ENCODE measurements at places on chromosomes 13 and 19.
A peak's percentile ranks its signal among the peaks of the same experiment; 100 is the strongest.

DNA sequence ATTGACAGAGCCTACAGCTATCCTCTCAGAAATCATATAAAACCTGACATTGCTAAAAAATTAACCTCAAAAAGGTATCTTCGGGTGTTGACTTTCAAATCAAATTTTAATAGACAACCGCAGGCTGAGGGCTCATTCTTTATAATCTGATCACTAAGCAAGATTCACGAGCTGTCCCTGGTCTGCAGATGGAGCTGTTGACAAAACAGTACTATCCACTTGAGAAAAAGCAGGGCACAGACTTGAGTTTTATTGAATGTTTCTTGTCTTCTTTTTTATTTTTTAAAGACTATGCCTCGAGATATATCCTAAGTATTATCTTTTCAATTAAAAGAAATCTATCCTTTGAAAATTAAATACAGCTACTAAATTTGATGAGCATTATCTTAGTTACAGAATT lies 540.5 kb downstream of the PCDH9 start:
- DNase-seq = no peak

GRCh38 chr19:31314849-31315629 lies 34.2 kb downstream of the TSHZ3 start:
- DNase-seq = no peak

- DNase-seq = no peak
These were observed 68.9 kb downstream of the FGF9 start for GRCh38 chr13:21739771-21740170.

GRCh38 chr13:50133358-50133953 lies 118.2 kb downstream of the KCNRG start:
- no peak for DNase-seq

DNA sequence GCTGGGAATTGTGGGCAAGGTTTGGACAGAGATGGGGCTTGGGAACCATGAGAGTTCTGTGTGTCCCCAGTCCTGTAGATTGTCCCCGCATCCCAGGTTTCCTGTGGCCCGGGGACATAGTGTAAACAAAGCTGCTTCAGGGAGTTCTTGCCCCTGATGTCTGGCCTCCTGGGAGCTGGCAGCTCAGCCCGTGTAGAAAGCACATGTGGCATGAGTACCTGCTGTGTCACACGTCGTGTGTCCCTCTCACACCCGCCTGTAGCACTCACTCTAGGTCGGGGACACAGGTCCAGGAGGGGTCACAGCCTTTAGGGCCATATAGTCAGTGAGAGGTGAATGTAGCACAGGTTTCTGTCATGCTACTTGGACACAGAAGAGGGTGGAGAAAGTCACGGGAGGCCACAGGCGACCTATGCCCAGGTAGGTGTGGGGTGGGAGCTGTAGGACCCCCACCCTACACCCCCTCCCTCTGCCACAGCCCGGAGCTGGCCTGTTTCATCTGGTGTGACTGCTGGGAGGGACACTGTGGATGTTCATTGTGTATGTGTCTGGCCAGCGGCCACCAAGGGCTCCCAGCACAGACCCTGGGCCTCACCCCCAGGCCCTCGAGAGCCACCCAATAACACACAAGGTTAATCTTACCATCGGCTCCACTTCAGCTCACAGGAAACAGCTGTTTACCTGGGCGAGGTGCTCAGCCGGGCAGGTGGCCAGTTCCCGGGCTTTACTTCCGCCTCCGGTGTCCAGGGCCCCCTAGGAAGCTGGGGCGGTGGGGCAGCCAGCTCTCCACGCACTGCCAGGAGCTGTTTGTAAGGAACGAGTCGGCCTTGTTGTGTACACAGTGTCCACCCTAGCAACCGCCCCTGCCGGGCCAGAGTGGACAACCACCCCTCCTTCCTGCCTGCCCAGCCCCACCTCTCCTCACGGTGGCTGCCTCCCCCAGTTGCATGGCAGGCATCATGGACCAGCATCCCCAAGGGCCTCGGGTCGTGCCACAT lies 49.7 kb downstream of the COMP start:
- no peak for DNase-seq

DNA sequence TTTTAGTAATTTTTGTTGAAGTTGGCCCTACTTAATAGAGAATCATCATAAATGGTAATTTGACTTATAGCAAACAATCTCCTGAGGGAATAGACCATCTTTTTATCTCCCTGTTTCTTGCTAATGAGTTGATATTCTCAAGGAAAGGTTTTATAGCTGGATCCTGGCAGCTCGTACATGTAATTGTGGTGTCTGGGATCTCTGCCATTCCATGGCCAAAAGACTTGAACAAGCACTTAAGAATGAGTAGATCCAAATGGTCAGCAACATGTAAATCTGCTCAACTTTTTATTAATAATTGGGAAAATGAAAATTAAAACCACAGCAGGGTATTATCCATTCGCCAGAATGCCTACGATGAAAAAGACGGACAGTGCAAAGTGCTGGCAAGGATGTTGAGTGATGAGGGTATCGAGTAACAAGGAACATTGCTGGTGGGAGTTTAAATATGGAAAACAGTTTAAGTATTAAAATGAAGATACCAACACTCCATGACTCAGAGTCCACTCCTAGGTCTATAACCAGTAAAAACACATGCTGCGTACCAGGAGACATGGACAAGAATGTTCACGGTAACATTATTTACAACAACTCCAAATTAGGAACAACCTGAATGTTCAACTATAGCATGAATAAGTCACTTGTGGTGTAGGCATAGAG lies 5.1 kb upstream of the GPR18 start:
- DNase-seq = no peak

DNA sequence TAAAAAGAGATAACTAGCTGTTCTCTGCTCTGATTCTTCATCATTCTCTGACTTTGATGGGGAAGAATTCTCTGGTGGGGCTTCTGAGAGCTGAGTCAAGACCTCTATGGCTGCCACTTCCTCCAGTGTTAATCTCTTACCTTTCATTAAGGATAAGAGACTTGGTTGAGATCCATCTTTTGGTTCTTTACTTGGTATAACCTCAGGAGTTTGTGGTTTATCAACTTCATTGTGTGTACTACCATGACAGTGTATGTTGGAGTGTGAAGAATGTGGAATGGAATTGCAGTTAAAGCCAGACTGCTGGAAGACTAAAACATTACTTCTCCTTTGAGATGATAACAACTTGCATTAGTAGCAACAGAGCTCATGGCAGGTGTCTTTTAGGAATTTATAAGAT lies 222.0 kb downstream of the SLITRK5 start:
- no peak for DNase-seq

DNA sequence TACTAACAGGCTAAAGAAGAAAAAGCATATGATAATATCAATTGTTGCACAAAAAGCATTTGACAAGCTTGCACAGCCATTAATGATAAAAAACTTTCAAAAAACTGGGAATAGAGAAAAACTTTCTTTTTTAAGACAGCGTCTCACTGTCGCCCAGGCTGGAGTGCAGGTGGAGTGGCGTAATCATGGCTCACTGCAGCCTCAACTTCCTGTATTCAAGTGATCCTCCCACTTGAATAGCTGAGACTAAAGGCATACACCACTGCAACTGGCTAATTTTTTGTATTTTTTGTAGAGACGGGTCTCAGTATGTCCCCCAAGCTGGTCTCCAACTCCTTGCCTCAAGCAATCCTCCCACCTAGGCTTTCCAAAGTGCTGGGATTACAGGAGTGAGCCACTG lies 382.8 kb downstream of the TSHZ3 start:
- DNase-seq = no peak

DNA sequence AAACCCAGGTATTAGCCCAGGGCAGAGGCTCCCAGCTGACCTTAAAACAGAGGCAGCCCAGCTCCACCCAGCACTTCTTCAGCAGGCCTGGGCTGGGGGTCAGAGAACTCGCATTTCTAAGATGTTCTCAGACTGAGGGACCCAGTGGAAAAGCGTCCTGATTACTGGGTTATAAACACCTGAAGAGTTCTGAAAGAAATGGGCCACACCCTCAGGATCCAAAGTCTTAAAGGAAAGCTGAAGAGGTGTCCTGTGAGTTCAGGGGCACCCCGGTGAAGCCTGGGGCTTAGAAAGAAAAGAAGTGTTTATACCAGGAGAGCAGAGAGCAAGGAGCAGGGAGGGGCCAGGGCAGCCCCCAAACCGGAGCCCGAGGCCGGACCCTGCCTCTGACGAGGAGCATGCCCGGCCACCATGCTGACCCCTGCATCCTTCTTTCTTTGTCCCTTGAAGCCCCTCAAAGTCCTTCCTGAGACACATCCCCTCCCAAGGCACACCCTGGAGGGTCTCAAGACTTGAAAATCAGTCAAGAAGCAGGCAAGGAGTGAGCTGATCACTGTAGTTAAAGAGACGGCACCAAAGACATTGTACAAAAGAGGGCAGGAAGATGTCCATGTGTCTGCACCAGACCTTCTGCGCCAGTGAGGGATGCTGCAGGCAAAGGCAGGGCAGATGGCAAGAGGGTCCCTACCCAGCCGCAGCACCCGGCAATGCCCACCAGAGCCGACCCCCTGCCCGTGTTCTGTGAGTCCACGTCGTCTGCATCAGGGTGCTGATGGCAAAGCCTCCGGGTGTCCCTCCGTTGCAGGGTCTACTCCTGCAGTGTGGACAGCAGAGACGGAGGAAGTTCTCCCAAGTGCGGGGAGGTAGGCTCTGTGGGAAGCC lies 10.6 kb upstream of the RAB20 start:
- no peak for DNase-seq

- DNase-seq = no peak
These were observed 15.0 kb downstream of the CLEC4M start for GRCh38 chr19:7778081-7778480.

DNA sequence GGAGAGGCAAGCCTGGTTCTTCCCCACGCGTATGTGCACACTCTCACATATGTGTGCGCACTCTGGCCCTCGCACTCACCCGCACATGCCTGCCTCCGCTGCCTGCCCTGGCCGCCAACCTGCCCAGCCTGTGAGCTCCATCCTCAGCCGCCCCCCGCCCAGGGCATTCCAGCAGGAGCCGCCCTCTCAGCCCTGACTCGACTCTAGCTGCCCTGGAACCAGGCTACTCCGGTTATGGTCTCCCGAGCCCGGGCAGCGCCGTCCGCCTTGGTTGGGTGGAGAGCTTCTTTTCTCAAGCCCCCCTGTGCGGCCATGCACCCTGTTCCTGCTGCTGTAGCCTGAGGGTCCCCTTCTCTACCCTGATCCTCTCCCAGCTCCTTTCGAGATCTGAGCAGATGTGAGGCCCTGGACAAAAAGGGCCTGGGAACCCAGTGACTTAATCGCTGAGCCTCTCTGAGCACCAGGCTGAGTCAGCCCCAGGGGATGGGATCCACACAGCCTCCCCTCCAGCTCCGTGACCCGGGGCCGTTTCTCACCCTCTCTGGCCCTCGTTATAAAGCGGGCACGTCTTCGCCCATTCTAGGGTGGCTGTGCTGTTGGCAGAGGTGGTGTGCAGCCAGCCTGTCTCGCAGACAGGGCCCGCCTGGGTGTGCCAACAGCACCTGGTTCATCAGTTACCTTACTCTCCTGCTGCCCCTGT lies 191.5 kb downstream of the TEX29 start:
- DNase-seq = no peak

DNA sequence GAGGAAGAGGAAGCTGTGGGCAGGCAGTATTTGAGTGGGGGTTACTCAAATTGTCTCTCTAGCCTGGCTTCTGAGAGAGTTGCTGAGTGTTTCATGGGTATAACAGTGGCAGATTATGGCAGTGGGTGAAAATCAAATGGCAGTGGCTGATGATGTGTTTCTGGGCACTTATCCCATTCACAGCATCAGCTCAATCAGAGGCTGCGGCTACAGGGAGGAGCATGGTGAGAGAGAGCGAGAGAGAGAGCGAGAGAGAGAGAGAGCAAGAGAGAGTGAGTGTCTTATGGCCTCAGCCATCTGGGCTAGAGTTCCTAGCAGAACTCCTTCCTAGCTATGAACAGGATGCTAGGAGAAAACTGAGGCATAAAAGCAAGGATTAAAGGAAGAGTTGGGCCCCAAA lies 178.9 kb downstream of the OLFM4 start:
- DNase-seq = no peak

DNA sequence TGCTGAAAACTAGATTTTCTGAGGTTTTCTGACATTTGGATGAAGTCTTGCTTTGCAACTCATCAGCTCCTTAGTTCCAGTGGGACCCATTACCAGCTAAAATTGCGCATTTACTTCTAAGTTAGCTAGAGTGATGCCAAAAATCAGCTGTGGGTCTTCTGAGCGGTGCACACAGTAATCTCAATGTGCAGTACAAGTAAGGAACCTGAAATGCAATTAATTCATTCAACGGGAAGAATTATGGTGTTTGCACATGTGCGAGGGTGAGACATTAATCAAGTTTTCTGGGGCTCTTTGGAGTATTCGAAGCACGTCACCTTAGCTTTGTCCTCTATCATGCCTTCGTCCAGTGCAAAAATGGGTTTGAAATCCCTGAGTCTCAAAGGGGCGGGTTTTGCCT lies 146.2 kb downstream of the MYO16 start:
- DNase-seq = no peak

DNA sequence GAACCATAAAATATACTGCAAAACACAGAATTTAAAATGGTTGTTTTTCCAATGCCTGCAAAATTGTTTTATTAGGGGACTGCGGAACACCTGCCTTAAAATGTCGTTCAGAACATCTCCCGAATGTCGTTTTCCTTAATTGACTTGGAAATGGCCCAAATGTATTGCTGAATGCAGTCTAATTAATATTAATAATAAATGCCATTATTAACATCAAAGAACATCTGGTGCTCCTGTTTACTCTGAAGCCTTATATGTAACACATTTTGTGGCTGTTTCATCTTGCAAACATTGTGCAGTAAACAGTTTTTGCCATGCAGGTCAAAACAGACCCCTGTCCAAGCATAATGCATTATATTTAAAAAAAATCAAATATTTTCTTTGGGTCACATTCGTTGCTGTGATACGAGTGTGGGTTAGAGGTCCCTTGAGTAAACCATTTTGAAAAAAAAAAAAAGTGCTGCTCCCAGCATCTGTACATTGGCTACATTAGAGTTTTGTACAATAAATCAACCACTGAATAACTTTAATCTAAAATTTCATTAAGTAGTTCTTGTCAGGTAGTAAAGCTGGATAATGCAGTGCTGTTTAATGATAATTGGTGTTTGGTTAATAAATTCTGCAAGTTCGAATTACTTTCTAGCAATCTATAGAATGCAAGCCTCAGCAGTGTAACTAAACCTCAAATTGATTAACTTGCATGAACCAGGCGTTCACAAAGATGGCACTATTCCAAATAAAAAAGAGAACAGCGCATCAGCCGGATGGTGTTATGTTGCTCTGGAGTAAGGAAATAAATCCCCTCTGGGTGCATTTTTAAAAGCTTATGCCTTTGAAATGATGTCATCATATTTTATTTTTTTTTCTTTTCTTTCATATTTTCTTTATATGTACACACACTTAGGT lies 140.2 kb downstream of the ZNF536 start:
- no peak for DNase-seq

GRCh38 chr19:33557720-33558119 lies 36.1 kb upstream of the PEPD start:
- no peak for DNase-seq

DNA sequence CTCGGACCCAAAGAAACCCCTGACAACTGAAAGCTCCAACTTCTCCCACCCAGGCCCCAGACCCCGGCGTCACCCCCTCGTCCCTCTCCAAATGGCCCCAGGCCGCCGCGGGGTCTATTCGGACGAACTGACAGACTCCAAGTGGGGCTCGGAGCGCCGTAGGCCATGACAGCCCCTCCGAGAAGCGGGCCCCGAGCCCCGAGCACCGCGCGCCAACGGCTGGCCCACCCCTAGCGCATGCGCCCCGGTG lies 360 bp downstream of the DDX39A start:
- DNase-seq = peak; percentile 79

Data from activated CD4-positive, alpha-beta T cell treated with anti-CD3 and anti-CD28 coated beads, Interleukin-2, amount 50 U/mL, for 24 hours (primary cell).